Stimulated activated CD8-positive, alpha-beta memory T cell treated with anti-CD3 and anti-CD28 coated beads, Interleukin-7, amount 100 ng/mL, for 1 hour (primary cell): ENCODE measurements at places on chromosomes 11 and 22.

DNA sequence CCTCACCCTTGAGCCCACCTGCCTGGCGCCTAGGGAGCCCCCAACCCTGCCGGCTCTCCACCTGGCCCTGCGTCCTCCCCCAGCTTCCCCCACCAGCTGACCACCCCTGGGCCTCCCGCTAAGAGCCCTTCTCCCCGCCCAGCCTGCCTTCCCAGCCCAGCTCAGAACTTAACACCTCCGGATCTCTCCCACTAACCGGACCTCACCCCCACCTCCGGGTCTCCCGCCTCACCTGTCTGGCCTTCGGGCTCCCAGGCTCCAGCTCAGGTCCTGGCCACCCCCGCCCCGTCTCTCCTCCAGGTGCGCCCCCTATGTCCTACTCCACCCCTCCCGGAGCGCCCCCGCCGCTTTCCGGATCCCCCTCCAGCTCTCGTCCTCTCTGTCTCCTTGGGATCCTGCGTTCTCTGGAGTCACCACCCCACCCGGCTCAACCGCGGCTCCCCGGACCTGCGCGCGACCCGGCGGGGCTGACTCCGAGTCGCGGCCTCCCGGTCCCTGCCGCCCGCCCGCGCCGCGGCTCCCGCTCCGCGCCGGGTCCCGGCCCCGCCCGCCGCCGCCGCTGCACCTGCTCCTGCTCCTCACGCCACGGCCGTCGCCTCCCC, at the start of gene KCNJ11:
Gene KCNJ11 (minus strand): TSS at position 51 of the 602 bp plus-strand sequence. CDS start 568 bp downstream, outside the sequence.
- DNase-seq = no peak

DNA sequence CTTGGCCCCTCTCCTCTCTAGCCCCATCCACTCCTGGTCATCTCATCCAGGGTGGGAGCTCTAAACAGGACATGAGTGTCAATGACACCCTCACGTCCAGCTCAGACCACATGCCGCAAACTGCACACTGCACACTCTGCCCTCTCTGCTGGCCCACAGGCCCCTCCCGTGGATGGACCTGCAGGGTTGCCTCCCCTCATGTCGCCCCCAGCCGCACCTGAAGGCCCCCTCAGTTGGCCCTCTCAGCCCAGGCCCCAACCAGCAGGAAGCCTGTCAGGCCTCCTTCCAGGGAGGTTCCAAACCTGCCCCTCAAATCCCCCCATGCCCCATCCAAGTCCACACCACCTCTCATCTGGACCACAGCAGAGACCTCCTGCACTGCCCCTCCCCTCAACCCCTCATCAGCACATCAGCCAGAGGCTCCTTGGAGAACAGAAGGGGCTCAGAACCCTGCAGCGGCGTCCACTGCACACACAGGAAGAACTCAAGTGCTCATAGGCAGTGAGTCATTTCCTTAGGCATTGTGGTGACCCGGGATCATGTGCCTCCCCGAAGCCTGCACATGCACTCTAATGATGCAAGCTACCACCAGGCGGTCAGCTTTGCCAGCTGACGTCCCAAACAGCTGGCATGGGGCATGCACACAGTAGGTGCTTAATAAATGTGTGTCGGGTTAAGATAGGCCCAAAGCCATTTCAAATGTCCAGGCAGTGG, 12.9 kb upstream of the CDKN1C start:
- DNase-seq = peak; percentile 38

GRCh38 chr11:112050721-112051120, 23.1 kb downstream of the PIH1D2 start:
- DNase-seq = no peak

- DNase-seq = no peak
Observed at GRCh38 chr11:86812981-86813380, 12.6 kb downstream of the PRSS23 start.

- no peak for DNase-seq
Observed at GRCh38 chr11:33694346-33695050, 6.1 kb downstream of the C11orf91 start.

- DNase-seq = no peak
Observed at GRCh38 chr22:37148742-37149665, 712 bp downstream of the IL2RB start.

GRCh38 chr11:75262961-75263852, 22.6 kb downstream of the TPBGL start:
- no peak for DNase-seq
